ENCODE measurements at places on chromosomes 12 and 14.

DNA sequence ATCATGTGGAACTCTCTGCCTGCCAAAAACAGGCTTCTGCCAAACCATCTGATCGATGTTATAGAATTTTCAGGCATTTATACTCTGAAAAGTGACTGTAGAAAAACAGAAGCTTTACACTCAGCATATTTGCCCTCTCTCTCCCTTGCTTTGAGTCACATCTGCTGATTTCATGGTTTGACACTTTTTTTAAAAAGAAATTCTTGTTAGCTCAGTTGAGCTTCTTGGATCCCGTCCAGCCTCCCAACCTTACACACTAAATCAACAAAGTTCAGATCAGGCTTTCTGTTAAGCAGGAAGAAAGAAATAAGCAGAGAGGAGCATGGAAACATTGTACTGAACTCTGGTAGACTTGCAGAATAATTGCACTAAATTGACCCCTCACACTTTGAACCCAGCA lies 193.6 kb upstream of the SEL1L start:
- DNase-seq = no peak

DNA sequence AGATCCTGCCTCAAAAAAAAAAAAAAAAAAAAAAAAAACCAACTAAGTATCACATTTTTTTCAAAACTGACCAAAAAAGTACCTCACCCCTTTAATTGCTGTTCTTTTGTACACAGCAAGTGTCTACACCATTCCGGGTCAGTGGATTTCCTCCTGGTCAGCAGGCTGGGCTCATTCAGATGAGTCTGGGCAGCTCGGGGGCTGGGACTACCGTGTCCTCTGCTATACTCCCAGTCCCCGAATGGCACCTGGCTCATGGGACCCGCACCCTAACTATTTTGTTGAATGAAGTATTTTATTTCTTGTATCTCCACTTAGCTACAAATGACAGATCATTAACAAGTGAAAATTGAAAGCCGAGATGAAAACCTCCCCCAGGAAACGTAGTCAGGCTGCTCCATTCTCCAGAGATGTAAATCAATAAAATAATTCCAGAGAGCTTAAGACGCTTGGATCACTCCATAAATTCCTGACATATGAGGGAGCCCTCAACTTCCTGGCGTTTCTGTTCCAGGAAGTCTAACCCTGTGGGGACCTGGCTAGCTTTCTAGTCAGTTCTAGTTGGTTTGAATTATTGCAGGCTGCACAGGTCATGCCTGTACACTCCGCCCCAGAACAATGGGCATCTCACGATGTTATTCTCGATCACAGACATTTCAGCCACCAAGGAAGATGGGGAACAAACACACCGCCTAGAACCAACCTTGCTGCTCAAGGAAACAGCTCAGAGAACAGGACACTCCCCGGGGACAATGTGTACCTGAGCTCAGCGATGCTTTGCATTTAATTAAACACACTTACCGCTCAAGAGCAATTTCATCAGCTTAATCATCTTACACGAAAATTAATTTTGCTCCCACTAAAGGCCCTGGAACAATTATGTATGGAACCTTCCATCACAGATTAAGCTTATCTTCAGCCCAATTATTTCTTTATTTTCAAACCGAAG lies 76.3 kb downstream of the RIMBP2 start:
- no peak for DNase-seq

DNA sequence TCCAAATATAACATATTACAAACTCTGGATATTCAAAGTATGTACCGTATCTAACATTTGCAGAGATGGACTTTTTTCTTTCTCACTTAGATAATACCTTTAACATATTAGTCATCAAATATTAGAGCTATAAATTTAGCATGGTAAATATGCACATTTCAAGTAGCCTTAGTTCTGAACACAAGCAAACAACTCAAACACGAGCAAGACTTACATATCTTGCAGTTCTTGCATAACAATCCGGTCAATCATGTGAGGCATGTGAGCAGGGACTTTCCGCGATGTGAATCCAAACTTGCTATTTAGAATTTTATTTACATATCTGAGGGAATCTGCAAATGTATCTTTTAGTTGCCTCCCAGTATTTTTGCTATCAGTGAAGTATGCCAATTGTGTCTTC lies 22.1 kb upstream of the SYCP3 start:
- DNase-seq = no peak

DNA sequence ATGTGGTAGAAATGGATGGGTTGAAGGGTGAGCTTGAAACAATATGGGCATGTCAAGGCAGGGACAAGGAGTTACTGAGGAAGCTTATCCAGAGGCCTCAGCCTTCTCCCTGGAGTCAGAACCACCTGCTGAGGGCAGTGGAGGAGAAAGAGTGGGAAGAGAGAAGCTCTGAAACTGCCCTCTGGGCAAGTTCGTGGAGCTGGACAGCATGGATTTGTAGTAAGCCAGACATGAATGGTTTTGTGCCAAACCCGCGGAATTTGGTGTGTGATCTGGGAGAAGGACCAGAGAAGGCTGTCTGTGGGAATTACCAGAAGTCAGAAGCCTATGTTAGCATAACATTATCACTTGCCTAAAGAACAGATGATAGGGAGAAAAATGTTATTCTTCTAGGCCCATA lies 164.8 kb downstream of the SLC41A2 start:
- DNase-seq = no peak

GRCh38 chr12:10179776-10180181 lies 947 bp downstream of the TMEM52B start:
- no peak for DNase-seq

- no peak for DNase-seq
Measured at GRCh38 chr14:25607192-25607591, 557.2 kb upstream of the STXBP6 start.

- no peak for DNase-seq
Measured at GRCh38 chr12:69028941-69029729, 96.2 kb upstream of the CPM start.

DNA sequence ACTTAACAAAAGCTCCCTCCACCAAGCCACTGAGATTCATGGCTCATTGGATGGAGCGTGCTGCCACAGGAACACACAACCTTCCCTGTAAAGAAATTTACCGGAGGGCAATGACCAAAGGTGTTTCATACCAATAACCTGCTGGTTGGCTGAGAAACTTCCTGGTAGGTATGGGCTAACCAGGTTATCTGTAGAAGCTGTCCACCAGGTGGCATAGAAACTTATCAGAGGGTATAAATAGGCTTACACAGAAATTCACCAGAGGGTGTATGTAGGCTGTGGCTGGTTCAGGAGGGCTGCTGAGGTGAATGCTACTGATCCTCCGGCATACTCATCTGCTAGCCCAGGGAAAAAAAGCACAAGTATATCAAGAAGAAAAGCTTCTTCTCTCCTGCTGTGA lies 27.1 kb upstream of the MTERF2 start:
- DNase-seq = no peak

DNA sequence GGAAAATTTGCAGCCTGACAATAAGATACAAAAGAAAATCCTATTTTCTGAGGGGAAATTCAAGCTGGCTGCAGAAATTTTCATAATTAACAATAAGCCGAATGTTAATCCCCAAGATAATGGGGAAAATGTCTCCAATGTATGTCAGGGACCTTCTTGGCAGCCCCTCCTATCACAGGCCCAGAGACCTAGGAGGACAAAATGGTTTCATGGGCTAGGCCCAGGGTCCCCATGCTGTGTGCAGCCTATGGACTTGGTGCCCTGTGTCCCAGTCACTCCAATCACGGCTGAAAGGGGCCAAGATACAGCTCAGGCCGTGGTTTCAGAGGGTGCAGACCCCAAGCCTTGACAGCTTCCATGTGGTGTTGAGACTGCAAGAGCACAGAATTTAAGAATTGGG lies 11.2 kb downstream of the C12orf50 start:
- DNase-seq = no peak

GRCh38 chr12:113462117-113462774 lies 9.4 kb downstream of the LHX5 start:
- DNase-seq = peak; percentile 46

GRCh38 chr14:52299692-52300278 lies 14.3 kb upstream of the PTGER2 start:
- DNase-seq = no peak

DNA sequence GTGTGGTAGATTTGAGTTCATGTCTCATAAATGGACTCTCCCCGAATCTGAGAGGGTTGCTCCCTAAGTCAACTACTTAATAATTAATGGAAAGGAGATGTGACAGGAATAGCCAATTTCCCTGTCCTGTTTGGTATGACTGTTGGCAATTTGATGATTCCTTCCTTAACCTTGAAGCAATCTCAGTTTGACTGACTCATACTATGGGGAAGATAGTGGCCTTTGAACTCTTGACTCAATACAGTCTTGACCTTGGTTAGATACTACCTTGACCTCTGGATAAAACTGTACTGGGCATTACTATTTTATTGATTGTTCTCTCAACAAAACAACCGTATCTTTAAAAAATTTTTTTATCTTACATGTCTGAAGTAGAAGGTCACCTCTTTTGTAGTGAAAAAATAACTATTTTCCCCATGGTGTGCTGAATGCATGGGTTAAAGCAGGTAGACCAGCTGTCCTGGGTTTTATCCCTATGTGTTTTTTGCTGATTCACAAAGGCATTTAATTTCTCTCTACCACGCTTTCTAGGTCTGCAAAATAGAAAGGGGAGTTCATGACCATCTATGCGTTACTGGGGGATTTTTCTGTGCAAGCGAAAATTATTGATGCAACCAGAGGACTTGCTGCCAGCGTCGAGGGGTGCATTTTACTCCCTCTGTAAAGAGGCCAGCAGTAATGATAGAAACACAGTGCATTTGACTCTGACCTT lies 80.1 kb downstream of the ETV6 start:
- DNase-seq = no peak

- no peak for DNase-seq
Measured at GRCh38 chr12:121805171-121806008, 1.6 kb downstream of the SETD1B start.

GRCh38 chr12:91511795-91512420 lies 329.3 kb upstream of the DCN start:
- no peak for DNase-seq

- no peak for DNase-seq
Measured at GRCh38 chr14:56603648-56604047, 24.1 kb downstream of the TMEM260 start.

All from T-helper 2 cell treated with Interferon-gamma antibody and Interleukin-4, amounts not matched to agents 5 μg/mL and 100 μg/mL, for 36 hours (primary cell).